ENCODE measurements at places on chromosomes 1 and 21.

DNA sequence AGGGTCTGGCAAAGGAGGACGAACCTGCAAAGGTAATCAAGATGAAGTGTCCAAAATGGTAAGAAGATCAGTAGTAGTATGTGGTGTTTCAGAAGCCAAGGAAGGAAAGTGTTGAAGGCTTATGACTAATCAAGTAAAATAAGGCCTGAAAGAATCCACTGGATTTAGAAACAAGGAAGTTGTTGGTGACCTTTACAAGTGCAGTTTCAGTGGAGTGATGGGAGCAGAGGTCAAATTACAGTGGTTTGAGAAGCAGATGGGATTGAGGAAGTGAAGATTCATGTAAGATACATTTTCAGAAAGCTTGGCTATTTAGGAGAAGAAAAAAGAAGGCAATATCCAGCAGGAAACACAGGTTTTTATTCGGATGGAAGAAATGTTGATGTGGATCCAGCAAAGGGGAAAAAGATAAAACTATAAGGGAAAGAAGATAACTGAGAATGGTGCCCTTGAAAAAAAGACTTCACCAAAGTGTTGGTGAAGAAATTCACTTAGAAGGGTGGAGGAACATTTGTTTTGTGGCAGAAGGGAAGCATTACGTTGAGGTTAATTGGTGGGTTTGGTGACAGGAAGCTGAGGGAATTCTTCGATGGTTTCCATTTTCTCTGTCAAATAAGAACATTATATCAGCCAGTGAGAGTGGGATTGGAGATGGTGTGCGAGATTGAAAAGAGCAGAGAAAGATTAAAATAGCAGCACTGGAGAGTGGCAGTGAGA, 2.1 kb downstream of the ARMH1 start:
- DNase-seq: no peak

- DNase-seq: no peak
These were observed 43.0 kb downstream of the TMEM53 start for GRCh38 chr1:44631333-44631646.

- DNase-seq: no peak
These were observed 33.7 kb downstream of the PSEN2 start for GRCh38 chr1:226903819-226904716.

GRCh38 chr1:209344156-209344555, 239.4 kb upstream of the CAMK1G start:
- DNase-seq: no peak

- DNase-seq: no peak
These were observed 32.9 kb upstream of the L1TD1 start for GRCh38 chr1:62161711-62162110.

- DNase-seq: no peak
These were observed 19.3 kb downstream of the TRMT13 start for GRCh38 chr1:100152271-100152670.

- no peak for DNase-seq
These were observed 89.3 kb downstream of the PEX14 start for GRCh38 chr1:10564063-10564462.

GRCh38 chr1:39205781-39206464, 1.4 kb downstream of the MACF1 start:
- DNase-seq: no peak

DNA sequence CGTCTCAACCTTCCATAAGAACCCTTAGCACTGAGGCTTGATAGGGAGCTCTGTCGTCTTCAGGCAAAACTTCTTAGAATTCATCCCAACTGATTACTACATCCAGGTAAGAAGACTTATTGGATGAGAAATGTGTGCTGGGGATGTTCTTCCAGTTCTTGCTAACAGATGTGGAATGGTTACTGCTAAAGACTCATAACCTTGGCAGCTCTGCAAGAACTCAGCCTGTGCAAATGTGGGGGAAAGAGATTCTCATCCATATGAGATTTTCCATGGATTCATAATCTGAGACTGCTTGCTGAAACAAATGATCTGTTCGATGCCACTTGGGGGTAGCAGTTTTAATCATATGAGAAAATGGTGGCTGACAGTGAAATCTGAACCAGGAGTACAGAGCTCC, 48.2 kb downstream of the NTPCR start:
- DNase-seq: no peak

DNA sequence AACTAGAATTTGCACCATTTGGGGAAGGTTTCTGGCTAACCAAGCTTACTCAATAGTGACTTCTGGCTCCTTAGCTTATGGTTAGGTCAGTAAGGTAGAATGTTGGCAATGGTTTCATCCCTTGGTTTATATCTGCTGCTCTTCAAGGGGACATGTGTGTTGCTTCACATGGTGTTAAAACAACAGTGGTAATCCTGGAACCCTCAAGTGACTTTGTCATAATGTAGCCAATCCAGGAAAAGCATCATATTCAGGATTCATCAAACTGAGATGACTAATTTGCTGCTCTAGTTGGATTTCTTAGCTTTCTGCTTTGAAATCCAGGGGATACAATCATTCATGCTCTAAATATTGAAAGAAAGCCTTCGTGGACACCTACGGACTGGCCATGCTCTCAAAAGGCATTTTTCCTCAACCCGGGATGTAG, 108.7 kb downstream of the RGL1 start:
- no peak for DNase-seq

DNA sequence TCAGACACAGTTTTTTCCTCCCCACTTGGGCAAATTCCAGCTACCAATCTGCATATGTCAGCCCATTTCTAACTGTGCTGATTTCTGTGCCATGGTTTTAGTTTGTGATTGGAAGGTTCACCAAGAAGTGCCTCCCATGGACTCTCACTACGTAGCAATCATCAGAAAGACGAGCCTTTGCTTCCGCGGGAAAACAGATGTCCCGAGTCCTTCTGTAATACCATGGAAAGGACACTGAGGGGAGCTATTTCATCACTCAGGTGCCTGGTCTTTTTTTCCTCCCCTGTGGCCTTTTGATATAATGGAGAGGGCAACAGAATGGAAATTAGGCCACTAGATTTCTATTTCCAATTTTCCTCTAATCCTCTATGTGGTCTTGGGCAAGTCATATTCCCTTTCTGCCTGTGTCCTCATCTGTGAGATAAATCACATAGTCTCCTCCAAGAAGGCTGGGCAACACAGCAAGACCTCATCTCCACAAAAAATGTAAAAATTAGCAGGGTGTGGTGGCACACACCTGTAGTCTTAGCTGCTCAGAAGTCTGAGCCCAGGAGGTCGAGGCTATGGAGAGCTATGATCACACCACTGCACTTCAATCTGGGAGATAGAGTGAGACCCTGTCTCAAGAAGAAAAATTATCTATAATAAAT, 24.8 kb downstream of the LEMD1 start:
- peak; percentile 43 for DNase-seq

DNA sequence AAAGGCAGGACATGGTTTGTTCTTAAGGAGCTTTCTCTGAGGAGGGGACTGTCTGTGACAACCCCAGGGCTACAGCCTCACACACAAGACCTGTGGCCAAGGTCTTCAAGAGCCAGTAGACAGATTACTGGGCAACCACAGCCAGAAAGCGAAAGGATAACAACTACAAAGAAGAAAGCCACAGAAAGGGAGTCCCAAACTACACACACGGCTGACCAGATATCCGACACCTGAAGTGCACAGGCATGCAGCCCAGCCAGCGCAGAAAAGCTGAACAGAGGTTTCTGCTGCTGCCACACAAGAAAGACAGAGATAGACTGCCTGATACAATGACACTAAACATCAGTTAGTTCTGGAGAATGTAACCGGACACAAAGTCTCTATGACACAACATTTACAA, 21.4 kb upstream of the NADK start:
- no peak for DNase-seq

DNA sequence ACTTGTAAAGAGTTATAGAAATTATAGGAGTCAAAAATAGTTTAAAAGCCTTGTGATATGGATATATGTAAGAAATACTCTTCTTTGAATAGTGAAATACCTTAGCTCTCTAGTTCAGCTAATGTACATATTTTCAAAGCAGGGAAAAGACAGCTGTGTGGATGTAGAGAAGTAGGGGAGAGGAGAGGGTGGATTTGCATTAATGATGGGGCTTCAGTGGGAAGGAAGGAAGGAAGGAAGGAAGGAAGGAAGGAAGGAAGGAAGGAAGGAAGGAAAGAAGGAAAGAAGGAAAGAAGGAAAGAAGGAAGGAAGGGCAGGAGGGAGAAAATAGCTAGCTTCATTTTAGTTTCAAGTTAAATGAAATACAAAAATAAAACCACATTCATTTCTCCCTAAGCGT, 62.4 kb upstream of the RGS1 start:
- no peak for DNase-seq

DNA sequence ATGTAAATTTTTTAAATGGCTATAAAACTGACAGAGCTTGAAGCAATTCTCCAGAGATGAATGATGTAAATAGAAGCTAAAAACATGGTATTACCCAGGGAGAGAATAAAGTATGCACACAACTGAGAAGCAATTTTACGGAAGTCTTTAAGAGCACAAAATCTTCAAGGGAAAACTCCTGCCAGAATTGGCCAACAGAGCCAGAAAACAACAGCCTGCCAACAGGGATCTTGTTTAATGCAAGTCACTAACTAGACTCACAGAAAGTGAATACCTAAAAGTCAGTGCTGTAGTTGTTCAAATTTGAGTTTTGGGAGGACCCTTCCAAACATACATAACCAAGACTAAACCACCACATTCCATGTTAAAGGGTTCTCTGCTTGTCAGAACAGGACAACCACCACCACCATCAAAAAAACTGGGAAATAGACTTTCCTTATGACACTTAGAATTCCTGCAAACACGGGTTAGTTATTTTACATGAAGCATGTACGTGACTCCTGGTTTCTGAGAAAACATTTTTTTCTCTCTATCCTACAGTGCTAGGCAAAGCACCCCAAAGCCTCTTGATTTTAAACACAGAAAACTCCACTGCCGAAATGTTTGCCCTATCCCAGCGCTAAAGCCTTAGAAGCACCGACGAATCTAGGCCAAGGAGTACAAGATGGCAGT, 1.6 kb downstream of the EPS15 start:
- DNase-seq: no peak

DNA sequence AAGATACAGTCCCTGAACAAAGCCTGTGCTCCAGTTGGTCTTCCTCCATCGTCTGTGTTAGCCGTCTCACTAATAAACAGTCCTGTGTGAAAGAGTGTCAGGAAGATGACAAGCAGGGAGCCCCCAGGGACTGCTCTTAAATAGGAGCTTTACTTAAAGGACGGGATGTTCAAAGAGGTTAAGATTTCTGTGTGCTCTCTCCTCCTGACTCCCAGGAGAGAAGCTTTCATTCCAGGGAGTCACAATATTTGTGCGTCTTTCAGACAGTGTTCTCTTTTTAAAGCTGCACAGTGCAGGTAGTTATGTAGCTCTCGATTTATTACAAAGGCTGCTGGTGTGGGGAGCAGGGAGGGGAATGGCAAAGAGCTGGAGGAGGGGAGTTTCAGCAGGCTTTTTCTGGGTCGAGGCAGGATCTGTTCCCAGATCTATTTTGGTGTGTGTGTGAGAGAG, 43.5 kb downstream of the STYXL2 start:
- no peak for DNase-seq

GRCh38 chr21:44947111-44947929, 7.5 kb downstream of the SLX9 start:
- DNase-seq: no peak

DNA sequence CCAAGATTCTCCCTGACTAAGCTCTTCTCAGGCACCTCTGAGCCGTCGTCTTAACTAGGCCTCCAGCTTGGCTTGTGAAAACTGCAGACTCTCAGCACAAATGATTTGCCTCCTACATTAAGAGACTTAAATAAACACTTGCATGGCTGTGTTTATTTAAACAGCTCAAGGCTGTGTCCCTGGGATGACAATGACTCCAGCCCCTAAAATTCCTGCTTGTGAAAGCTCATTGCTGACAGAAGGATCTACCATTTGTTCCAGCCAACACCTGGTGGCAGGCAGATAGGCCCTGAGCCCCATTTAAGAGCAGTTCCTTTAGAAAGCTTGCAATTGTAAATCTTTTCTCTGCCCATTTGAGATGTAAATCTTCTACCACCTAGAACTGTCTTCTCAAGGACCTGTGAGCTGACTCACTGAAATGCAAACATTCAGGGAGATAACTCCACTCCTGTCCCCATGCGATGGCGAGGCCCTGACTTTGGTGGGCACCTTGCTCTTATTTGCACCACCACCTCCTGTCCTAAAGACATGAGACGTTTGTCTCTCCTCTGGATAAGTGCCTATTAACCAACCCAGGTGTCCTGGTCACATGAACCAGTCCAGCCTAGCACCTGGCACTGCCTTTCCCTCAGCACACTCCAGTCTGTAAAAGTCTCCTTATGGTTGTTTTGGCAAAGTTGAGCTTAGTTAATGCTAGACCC, 15.1 kb upstream of the PCP4 start:
- no peak for DNase-seq

- no peak for DNase-seq
These were observed 74.7 kb upstream of the POU3F1 start for GRCh38 chr1:38121231-38121680.

DNA sequence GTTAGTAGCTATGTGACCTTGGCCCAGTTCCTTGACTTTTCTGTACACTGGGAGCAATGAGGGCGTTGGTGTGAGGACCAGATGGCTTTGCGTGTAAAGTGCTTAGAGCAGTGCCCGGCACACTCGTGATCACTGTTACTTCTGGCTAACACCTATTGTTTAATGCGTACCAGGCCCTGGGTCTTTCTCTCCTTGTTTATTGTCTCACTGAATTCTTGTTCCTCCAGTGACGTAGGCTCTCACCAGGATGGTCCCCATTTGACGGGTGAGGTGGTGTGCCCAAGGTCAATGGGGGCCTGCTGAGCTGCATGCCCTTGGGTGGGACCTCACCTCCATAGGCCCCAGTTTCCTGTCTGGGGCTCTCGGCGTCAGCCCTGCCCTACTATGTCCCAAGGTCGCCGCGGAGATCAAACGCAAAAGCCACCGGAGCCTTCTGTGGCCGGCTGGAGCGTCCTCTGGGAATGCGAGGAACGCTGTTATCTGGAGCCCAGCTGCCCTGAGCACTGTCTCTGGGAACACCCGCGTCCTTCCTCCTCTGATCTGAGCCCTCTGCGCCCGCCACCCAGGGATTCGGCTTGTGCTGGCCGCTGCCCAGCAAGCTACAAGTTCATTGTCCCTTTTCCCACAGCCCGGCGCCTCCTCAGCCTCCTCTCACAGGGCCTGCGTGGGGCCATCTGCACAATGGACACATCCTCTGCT, 28.9 kb downstream of the ALPL start:
- DNase-seq: no peak

DNA sequence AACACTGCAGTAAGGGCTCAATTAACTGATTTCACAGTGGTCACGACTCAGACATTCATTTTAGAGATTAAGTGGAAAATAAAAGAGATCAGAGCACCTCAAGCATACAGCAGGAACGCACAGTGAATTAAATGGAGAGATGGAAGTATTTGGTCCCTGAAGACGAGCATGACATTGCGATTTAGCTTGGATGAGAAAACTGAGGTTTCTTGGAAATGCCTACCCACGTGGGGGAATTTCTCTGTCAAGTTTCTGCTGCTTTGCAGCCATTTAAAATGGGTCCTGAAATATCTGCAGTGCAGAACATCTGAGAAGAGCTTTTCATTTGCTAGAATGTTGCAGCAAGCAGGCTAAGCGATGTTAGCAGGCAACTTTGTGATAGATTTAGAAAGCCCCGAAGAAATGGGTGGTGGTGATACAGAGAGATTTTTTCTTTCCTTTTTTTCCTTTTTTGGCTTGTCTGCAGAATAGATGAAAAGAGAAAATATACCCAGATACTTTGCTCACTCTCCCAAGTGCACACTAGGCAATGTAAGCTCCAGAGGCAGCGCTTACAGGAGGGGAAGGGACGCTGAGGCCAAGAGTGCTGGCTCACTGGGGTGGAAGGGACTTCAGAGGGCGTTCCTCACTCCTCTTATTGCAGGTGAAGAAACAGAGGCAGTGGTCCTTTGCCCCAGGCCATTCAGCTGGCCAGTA, 258.0 kb downstream of the KCNJ6 start:
- DNase-seq: no peak
